ENCODE measurements at places on chromosomes 5 and 9.

- no peak for DNase-seq
Measured at GRCh38 chr9:13179257-13179656, 100.2 kb downstream of the MPDZ start.

DNA sequence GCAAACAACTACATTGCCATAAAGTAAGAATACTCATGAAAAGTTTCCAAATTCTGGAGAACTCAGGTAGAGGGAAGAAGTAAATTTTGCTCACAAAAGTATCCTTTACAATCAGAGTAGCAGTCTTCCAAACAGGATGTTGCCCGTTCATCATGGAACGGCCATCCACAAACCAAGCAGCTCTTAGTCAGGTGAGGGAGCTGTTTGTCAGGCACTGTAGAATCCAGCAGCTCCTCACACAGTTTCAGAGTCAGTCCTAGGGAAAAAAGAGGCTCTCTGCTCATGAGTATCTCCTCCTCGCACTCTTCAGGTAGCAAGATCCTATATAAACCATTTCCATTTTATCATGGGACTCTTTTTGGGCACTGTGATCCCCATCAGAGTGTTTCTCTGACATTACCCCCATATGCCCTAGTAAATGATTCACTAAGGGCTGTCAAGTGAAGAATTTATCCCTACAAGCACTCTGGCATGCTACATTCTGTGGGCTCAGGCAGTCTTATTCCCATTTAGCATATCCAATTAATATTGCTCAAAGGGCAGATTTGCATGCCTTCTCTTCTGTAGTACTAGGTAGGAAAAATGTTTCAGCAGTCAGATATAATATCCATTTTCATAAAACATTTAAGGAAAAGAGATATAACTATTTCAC is 97.9 kb downstream of the WDR41 start:
- no peak for DNase-seq

- no peak for DNase-seq
Measured at GRCh38 chr5:143791848-143792731, 19.9 kb upstream of the HMHB1 start.

DNA sequence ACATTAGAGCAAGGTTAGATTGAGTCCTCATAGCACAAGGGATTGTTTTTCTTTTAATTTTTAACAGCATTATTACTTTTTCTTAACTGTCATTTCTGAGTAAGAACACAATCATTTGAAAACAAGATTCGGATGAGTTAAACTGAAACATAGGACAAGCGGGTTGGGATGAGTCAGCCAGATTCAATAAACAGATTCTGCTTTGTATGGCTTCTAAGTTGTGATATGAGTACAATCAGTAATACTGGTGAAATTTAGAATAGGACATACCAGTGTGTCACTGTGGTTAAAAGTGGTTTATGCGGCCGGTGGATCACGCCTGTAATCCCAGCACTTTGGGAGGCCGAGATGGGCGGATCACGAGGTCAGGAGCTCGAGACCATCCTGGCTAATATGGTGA is 364.3 kb upstream of the CDH10 start:
- no peak for DNase-seq

DNA sequence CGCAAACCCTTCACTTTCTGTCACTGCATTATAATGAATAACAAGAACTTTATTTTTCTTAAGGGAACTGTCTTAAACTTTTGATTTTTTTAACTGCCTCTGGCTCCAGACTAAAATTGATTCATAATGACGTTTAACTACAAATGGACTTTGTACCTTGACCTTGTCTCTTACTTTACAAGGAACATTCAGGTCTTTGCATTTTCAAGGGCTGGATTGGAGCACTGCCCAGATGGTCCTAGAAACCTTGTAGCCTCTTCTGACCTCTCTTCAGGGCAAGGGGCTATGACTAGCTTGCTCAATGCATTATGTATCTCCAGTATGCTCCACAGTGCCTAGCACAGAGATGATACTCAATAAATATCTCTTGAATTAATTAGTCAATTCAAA is 612.6 kb upstream of the CLINT1 start:
- DNase-seq: no peak

GRCh38 chr5:151913425-151913824 is 11.2 kb downstream of the GLRA1 start:
- DNase-seq: no peak

- DNase-seq: no peak
Measured at GRCh38 chr5:116542619-116543018, 32.0 kb downstream of the SEMA6A start.

DNA sequence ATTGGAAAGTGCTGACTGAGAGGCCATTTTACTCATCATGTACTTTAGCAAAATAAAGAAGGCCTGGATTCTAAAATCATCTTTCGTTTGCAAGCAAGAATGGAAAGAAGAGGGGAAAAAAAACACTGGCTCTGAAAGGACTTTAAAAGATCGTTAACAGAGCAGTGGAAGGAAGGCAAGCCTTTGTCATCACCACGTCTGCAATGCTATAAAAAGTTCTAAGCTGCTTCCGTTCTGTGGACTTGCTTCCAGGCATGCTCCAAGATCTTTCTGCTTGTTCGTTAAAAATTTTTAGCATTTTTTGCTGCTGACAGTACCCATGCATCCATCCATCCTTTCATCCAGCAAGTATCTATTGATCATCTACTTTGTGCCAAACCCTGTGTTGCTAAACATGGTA is 226.5 kb downstream of the GABBR2 start:
- DNase-seq: no peak

GRCh38 chr9:137829260-137829996 is 48.2 kb upstream of the CACNA1B start:
- no peak for DNase-seq

GRCh38 chr5:121890297-121890858 is 38.7 kb downstream of the FTMT start:
- no peak for DNase-seq

- DNase-seq: peak; percentile 8
Measured at GRCh38 chr5:118956727-118957126, 31.6 kb downstream of the DTWD2 start.

- DNase-seq: no peak
Measured at GRCh38 chr5:14077501-14077900, 65.6 kb upstream of the TRIO start.

DNA sequence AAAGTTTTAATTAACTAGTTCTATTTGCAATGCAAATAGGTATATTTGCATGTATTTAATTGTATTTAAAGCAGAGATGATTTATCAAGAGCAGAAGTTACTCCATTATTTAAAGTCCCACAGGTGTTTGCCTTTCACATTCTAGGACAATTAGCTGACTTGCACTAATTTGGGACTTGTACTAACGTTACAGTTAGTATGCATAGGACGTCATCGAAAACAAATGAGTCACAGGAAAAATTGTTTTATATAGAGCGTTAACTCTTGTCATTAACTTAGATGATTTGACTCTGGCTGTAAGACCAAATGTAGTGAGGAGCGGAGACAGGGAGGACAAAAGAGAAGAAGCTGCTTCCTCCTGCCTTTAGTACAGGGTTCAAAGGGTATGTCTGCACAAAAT is 126.1 kb upstream of the IFNE start:
- no peak for DNase-seq

DNA sequence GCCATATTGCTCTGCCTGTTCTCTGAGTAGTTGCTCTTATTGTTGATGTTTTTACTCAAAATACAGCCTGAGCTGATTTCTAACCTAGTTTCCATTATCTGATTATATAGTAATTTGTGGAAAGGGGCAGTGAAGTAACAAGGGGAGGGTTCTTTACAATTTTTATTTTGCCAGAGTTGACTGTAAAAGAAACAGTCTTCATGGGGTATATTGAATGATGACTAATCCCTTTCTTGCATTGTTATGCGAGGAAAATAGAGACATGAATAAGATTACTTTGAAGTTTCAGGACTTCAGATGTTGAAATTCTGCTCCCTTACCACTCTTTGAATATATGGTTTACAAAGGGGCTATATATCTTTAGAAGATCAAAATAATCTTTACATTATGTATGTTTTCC is 9.1 kb upstream of the LRRC70 start:
- DNase-seq: no peak

GRCh38 chr5:83871533-83872395 is 151.1 kb upstream of the HAPLN1 start:
- no peak for DNase-seq
